Neuronal stem cell (in vitro differentiated cells): ENCODE measurements at places on chromosomes 16 and 17.

- DNase-seq: no peak
Observed at GRCh38 chr17:72079700-72080099, 41.1 kb upstream of the SOX9 start.

GRCh38 chr16:57614944-57615343, 13.5 kb upstream of the ADGRG1 start:
- no peak for DNase-seq

DNA sequence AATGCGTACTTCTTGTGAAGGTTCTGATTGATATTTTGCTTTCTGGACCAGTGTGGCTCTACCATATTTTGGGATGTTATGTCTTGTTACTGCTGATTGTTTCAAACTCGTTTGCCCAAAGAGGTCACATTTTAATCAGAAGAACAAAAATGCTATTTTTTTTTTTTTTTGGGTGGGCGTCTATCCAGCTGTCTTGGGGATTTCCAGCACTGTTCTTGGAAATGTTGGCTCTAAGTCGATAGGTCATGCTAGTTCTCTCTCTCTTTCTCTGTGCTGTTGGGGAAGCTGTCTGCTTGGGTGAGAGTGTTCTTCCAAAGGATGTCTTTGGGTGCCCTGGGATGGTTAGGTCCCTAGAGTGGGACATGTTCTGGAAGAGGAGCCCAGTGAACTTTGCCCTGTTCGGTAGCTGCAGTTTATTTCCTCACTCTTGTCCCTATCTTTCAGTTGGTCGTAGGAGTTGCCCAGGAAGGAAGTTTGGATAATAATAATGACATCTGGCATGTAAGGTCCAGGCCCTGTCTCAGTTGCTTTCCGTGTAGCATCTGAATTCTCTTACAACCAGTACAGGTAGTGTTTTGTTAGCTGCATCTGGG, 2.9 kb downstream of the IRF8 start:
- DNase-seq: no peak

GRCh38 chr17:59365383-59365981, 34.0 kb downstream of the YPEL2 start:
- DNase-seq: peak; percentile 84

DNA sequence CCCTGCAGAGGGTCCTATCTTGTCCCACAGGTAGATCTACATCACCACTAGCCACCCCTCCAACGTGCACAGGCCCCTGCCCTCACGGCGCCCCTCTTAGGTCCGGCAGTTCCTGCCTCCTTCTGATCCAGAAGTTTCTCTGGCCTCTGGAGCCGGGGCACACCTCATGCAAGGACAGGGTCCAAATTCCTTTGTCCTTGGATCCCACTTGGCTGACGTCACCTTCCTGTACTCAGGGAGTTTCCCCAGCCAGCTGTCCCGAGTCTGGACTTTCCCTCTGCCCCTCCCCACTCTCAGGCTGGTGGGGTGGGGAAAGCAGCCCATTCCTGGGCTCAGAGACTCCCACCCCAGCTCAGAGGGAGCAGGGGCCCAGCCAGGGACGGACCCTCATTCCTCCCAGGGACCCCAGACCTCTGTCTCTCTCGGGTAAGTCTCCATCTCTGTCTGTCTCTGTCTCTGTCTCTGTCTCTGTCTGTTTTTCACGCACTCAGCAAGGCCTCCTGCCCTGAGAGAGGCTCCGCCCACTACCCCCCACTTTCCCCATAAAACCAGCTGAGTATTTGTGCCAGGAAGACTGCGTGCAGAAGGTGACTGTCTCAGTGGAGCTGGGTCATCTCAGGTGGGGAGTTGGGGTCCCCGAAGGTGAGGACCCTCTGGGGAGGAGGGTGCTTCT, at the start of gene IL32:
Gene IL32 (plus strand): TSS at position 572 of the 673 bp plus-strand sequence. CDS start 172 bp downstream, outside the sequence.
- DNase-seq: no peak

DNA sequence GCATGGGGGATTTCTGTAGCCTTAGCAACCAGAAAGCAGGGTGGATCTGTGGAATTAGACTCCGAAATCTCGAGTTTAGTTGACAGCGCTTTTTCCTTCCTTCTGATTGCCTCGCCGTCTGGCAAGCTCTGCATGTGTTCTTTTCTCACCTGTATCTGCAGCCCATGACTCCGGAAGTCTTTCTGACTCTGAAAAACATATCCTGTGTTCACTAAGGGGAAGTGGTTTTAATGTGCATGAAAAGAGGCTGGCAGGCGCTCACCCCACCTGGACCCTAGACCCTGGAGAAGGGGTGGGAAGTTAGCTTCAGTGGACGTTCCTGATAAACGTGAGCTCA, 158.5 kb downstream of the RPTOR start:
- no peak for DNase-seq

GRCh38 chr17:13917634-13918033, 151.7 kb upstream of the COX10 start:
- DNase-seq: no peak

- no peak for DNase-seq
Observed at GRCh38 chr17:66791347-66791746, 43.6 kb upstream of the CACNG5 start.
